ENCODE measurements at places on chromosomes 12 and 14.

DNA sequence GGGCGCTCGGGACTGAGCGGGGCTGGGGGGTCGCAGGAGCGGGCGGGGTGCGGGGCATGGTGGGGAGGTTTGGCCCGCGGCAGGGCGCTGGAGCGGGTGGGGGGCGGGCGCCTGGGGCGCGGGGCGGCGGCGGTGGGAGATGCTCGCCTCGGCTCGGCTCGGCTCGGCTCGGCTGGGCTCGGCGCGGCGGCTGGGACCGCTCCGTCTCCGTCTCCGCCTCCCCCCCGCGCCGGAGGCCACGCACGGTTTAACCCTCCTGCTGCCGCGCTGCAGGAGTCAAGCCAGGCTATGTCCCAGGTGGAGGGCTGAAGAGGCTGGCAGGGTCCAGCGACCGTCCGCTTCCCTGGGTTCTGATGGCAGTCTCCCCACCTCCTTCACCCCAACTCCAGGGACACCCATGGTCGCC, at the start of gene PIANP:
Gene PIANP (minus strand): TSS at position 170 of the 406 bp plus-strand sequence. CDS start 2,754 bp downstream, outside the sequence.
- H3K27me3 ChIP-seq = peaks cover 83% of the 10 kb centered on the region
- H3K4me1 ChIP-seq = peaks cover 22% of the 10 kb centered on the region
- peak; percentile 43 for DNase-seq
- H3K36me3 ChIP-seq = peaks cover 3% of the 10 kb centered on the region

GRCh38 chr12:70543444-70543843, 93.8 kb downstream of the PTPRB start:
- no peak for DNase-seq
- H3K4me3 ChIP-seq = no peak overlapping the region
- H3K27ac ChIP-seq = no peak overlapping the region
- no peaks in the 10 kb centered on the region for H3K4me1 ChIP-seq
- no peaks in the 10 kb centered on the region for H3K36me3 ChIP-seq
- H3K27me3 ChIP-seq = peaks cover 3% of the 10 kb centered on the region

GRCh38 chr12:113333877-113334785, 778 bp downstream of the SLC8B1 start:
- H3K27me3 ChIP-seq = no peaks in the 10 kb centered on the region
- H3K36me3 ChIP-seq = peaks cover 9% of the 10 kb centered on the region
- peaks cover 14% of the 10 kb centered on the region for H3K4me1 ChIP-seq
- DNase-seq = no peak
- peak overlapping the region; percentile 83 for H3K27ac ChIP-seq

GRCh38 chr14:34302654-34303053, 159.4 kb downstream of the SPTSSA start:
- H3K4me1 ChIP-seq = no peaks in the 10 kb centered on the region
- peaks cover 19% of the 10 kb centered on the region for H3K27me3 ChIP-seq

GRCh38 chr14:68214431-68214830, 394.9 kb downstream of the RAD51B start:
- H3K27ac ChIP-seq = peak overlapping the region; percentile 65
- H3K36me3 ChIP-seq = peaks cover under 1% of the 10 kb centered on the region
- no peak overlapping the region for H3K4me3 ChIP-seq
- H3K27me3 ChIP-seq = no peaks in the 10 kb centered on the region

DNA sequence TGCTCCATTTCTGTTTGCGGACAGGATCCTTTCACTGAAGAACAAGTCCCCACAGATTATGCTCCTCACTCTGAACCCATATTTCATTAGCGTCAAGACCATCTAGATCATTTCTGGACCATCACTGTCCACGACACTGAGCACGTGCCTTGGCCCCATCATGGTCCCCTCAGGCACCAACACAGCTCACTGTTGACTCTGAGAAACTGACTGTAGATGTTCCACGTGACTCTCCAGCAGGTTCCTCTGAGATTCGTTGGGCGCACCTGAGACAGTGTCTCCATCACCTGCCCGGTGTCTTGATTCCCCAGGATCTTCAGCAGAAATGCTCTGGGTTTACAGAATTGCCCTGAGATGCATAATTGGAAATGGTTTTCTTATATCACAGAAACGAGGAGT, 985.4 kb downstream of the TMEM121 start:
- H3K27ac ChIP-seq = peak overlapping the region; percentile 84
- peaks cover 7% of the 10 kb centered on the region for H3K36me3 ChIP-seq
- no peak for DNase-seq

DNA sequence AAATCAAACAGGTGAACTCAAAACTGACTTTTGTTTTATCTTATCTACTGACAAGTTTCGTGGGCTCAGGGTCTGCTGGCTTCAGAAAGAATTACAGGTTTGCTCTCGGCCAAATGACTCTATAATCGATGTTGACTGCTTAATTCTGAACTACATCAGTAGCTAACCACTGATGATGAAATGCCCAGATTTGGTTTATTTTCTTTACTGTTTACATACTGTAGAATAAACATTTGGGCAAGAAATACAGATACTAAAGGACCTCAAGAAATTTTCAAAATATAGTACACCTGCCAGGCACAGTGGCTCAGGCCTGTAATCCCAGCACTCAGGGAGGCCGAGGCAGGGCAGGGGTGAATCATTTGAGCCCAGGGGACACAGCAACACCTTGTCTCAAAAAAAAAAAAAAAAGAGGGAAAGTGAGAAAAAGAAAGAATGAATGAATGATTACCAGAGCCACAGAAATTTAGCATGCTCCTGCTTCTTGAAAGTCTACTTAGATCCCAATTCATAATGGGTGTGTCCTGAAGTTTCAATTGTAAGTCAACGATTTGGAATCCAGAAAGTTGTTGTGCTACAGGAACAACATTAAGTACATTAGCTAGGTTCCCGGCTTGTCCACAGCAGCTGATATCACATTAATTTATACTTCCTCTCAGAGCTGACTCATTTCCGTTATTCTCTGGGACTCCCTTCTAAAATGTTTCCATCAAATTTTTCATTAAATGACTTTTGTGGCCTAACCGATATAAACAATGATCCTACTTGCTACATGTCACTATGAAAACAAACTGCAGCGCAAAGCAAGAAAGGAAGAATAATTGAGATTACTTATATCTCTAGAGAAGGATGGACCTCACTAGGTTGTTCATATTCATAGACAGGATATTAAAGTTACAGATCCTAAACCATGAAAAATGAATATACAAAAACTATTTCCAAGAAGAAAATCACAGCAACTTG, 134.3 kb downstream of the MED13L start:
- H3K4me3 ChIP-seq = peak overlapping the region; percentile 19
- H3K27me3 ChIP-seq = no peaks in the 10 kb centered on the region
- no peak for DNase-seq
- peaks cover 34% of the 10 kb centered on the region for H3K4me1 ChIP-seq

GRCh38 chr12:40261937-40262336, 37.1 kb downstream of the LRRK2 start:
- no peak overlapping the region for H3K4me3 ChIP-seq
- DNase-seq = no peak
- H3K27me3 ChIP-seq = no peaks in the 10 kb centered on the region
- no peak overlapping the region for H3K27ac ChIP-seq
- H3K4me1 ChIP-seq = no peaks in the 10 kb centered on the region

DNA sequence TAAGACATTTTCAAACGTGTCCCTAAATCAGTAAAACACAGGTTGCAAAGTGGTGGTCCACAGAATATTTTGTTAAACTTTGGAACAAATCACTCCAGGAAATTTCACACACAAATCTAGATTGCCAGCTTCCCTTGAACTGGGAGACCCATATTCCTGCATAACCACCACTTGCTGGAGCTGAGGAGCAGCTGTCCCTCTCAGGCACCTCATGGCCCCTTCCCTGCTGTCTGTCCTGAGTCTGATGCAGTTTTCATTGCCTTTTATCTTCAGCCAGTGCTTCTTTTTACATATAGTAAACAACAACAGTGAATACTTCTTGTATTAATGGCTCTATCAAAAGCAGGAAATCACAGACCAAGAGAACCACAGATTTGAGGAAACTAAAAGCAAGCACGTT, 289.3 kb downstream of the MED13L start:
- H3K4me3 ChIP-seq = no peak overlapping the region
- no peak for DNase-seq
- H3K27ac ChIP-seq = peak overlapping the region; percentile 27
- H3K36me3 ChIP-seq = peaks cover 59% of the 10 kb centered on the region
- H3K27me3 ChIP-seq = no peaks in the 10 kb centered on the region
- peaks cover 21% of the 10 kb centered on the region for H3K4me1 ChIP-seq

DNA sequence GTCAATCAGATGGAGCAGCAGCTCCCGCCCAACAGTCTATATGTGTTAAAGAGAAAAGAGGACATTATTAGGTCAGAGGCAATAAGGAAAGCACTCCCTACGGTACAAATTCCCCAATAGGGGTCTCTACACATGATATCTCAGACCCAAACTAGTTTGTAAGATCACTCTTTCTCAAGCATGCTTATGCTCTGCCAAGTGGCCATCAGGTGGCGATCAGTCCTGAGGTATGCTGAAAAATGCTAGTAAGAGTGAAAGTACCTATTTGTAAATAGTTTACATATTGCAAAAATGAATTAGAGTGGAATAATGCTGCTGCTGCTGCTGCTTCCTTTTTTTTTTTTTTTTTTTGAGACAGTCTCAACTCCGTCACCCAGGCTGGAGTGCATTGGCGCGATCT, 61.0 kb downstream of the CPM start:
- DNase-seq = no peak
- H3K36me3 ChIP-seq = no peaks in the 10 kb centered on the region
- H3K4me3 ChIP-seq = no peak overlapping the region
- H3K4me1 ChIP-seq = no peaks in the 10 kb centered on the region

- H3K27ac ChIP-seq = no peak overlapping the region
- no peak for DNase-seq
- H3K27me3 ChIP-seq = no peaks in the 10 kb centered on the region
- no peaks in the 10 kb centered on the region for H3K36me3 ChIP-seq
- no peak overlapping the region for H3K4me3 ChIP-seq
Observed at GRCh38 chr14:99156814-99157213, 115.2 kb downstream of the BCL11B start.

DNA sequence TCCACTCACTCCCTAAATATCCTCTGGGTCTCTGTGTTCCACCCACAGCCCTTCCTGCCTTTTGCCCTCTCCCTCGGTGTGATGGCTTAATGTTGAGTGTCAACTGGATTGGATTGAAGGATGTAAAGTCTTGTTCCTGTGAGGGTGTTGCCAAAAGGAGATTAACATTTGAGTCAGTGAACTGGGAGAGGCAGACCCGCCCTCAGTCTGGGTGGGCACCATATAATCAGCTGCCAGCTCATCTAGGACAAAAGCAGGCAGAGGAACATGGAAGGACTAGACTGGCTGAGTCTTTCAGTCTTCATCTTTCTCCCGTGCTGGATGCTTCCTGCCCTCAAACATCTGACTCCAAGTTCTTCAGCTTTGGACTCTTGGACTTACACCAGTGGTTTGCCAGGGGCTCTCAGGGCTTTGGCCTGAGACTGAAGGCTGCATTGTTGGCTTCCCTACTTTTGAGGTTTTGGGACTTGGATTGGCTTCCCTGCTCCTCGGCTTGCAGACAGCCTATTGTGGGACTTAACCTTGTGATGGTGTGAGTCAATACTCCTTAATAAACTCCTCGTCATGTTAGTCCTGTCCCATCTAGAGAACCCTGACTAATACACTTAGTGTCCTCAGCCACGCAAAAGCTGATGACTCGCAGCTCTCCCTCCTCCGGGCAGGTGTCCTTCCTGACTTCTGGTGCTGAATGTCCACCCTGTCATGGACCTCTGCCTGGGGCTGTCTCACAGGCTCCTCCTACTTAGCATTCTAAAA, 5.9 kb downstream of the DGLUCY start:
- H3K4me1 ChIP-seq = peaks cover 51% of the 10 kb centered on the region
- peak overlapping the region; percentile 89 for H3K27ac ChIP-seq
- peaks cover 27% of the 10 kb centered on the region for H3K36me3 ChIP-seq
- H3K27me3 ChIP-seq = no peaks in the 10 kb centered on the region

DNA sequence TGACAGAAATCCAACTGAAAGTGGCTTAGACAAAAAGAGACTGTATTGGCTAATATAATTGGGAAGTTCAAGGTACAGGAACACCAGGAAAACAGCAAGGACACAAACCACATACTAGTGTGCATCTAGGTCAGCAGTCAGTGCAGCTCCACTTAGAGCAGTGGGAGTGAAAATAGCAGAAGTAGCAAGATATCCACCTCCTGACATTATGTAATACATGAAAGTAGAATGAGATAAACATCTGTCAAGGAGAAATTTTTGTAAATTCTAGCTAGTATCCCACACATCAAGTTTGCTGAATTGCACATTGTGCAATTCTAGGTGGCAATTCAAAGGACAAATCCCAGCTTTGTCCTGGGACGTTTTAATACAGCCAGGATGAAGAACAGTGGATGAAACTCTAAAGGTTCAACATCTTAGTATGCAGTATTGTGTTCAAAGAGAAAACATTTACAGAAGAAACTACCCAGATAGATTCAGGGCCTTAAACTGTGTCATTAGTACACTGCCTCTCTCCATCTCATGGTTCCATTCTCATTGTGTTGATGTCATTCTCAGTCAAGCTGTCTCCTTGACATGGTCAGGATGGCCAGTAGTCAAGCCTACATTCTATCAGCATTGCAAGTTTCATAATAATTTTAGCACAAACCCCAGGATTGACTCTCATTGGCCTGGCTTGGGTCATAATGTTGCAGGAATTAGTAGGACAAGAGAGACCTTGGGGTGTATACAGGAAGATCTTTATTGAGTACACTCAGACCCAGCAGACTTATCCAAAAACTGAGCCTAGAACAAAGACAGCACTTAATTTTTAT, 56.8 kb downstream of the SDR9C7 start:
- no peak overlapping the region for H3K4me3 ChIP-seq
- no peak for DNase-seq
- peaks cover 60% of the 10 kb centered on the region for H3K27me3 ChIP-seq

GRCh38 chr14:70934502-70935134, 27.4 kb downstream of the PCNX1 start:
- peak overlapping the region; percentile 84 for H3K27ac ChIP-seq
- H3K36me3 ChIP-seq = peaks cover 2% of the 10 kb centered on the region
- peaks cover 72% of the 10 kb centered on the region for H3K4me1 ChIP-seq
- no peaks in the 10 kb centered on the region for H3K27me3 ChIP-seq

DNA sequence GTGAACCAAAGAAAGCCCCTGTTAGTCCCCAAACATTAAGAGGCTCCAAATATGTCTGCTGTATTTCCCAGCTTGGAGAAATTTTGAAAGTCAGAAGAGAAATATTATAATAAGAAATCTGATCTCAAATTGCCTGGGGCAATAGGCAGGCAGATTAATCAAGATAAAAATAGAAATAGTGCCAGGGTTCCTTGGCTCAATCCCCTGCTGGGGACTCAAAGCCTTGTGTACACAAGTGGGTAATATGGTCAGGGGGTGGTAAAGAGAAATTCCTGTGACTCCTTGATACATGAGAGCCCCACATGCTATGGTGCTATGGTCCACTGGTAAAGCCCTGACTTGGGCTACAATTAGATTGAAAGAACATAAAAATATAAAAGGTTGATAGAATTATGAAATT, 41.3 kb upstream of the ARID2 start:
- H3K36me3 ChIP-seq = no peaks in the 10 kb centered on the region
- no peak overlapping the region for H3K4me3 ChIP-seq
- H3K27ac ChIP-seq = no peak overlapping the region
- H3K27me3 ChIP-seq = no peaks in the 10 kb centered on the region
- no peak for DNase-seq

DNA sequence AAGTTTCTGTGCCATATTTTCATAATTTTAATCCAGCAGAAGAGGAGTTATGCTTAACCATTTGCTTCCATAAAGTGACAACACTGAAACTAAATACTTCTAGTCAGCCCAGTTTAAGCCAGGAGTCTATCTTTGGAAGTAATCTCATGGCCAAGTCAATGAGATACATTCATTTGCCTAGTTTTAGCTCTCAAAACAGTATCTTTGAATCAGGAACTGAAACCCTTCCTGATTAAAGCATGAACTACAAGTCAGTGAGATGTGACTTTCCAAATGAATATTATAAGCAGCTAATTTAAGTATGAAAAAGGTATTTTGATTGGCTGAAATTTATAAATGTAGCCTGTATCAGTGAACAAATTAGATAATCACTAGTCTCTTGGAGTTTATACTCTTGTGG, 491.5 kb downstream of the SLC6A15 start:
- H3K27me3 ChIP-seq = no peaks in the 10 kb centered on the region
- DNase-seq = no peak
- no peak overlapping the region for H3K4me3 ChIP-seq
- no peaks in the 10 kb centered on the region for H3K4me1 ChIP-seq
- no peak overlapping the region for H3K27ac ChIP-seq

Measured in effector memory CD8-positive, alpha-beta T cell (primary cell).